Activated naive CD4-positive, alpha-beta T cell treated with anti-CD3 and anti-CD28 coated beads for 36 hours (primary cell): ENCODE measurements at places on chromosomes 7 and 10.

DNA sequence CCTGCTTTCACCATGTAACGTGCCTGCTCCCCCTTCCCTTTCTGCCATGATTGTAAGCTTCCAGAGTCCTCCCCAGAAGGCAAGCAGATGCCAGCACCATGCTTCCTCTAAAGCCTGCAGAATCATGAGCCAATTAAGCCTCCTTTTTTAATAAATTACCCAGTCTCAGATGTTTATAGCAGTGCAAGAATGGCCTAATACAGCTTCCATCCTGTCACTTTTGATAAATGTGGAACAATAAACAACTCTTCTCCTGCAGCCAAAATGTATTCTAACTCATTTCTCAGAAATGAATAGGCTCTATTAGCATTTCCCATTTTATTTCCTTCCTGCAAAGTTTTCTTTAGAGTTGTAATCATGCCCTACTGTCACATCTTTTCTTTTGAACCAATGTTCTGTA is 43.4 kb downstream of the C7orf25 start:
- DNase-seq: no peak

DNA sequence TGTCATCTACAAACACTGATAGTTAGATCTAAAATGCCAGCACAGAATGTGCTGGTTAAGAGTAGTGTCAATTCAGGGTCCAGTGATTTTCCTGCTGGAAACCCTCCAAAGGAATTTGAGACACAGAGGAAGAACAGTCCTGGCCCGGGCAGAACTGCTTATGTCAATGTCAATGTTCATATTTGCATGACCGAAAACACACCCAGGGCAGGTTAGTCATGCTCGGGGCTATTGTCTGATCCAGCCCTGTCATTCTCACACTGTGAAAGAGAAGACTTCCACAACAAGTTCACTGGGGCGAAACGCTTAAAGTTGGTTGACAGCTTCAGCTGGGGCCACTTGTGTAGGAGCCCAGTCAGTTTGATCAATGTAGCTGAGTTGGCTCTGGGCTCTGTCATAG is 139.3 kb downstream of the C1GALT1 start:
- DNase-seq: no peak

GRCh38 chr7:98992076-98992475 is 113.7 kb downstream of the TRRAP start:
- no peak for DNase-seq

GRCh38 chr10:31963589-31963980 is 35.0 kb upstream of the ARHGAP12 start:
- DNase-seq: no peak
